ENCODE measurements at places on chromosomes 13 and 19. TPM values are rescaled to one million over a fixed set of nuclear protein-coding genes. Genes with fewer than 3 reads are reported as not detected.
A peak's percentile ranks its signal among the peaks of the same experiment; 100 is the strongest.

ANGPTL8 gene
- total RNA-seq: 0.95 TPM

ZNF723 gene
- not detected for total RNA-seq

DNA sequence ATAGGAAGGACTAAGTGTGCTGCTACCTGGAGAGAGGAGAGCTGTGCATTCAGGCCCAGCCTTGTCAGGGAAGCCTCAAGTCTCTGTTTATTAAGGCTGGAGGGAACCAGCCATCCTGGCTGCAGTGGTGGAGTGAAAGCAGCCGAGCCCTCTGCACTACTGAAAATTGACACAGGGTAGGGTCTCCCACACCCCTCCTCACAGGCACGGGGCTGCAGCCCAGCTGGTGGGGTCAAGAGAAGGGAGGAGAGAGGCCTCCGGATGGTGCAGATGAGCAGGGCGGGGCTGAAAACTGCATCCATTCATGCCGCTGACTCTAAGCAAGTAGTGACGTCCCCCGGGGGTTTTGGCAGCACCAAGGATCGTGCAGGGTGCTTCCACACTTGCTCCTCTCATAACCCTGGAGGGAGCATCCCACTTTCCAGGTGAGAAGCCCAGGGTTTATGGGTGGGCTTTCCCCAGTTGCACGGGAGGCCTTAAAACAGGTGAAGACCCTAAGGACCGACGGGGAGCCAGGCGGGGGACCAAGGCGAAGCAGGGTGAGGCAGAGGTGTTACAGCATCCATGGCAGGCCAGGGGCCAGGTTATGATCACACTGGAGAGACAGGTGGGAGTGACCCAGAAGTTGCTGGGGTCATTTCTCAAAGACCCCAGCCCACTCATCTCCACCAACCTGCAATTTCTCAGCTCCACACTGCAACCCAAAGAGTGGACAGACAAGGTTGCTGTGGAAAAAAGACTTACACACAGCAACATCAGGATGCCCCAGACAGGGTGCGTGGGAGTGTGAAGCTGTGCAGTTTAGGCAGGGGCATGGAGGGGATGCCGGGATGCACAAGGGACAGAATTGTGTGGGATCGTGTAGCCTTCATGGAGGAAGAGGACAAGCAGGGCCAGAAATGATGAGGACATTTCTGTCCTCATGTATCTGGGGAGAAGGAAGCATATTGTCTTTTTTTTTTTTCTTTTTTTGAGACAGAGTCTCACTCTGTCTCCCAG is 36.8 kb downstream of the VSTM2B start:
- DNase-seq: no peak

DHDH gene
- 1.9 TPM for total RNA-seq

- DNase-seq: peak; percentile 70
Observed at GRCh38 chr19:17235300-17235970, 9.4 kb downstream of the OCEL1 start.

- DNase-seq: no peak
Observed at GRCh38 chr19:50792272-50793250, 2.3 kb downstream of the ACP4 start.

PRODH2 gene
- total RNA-seq: 0.46 TPM

HRC gene
- total RNA-seq: 2.1 TPM

DNA sequence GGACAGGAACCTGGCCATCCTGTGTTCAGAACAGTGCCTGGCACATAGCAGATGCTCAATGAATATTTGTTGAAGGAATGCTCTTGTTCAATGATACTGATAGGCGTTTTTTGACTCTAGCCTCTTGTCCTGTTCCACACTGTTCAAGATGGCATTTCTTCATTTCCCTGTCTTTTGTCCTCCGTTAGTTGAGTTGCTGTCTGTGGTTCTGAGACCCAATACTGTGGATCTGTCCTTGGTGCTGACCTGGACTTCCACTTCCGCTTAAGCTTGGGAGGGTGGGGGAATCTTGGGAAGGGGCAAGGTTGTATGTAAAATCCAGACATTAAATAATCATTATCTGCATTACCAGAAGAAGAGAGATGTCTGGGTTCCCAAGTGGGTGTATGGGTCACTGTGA is 8.3 kb upstream of the KCNN4 start:
- no peak for DNase-seq

- no peak for DNase-seq
Observed at GRCh38 chr13:87656306-87656705, 14.9 kb upstream of the SLITRK5 start.

- DNase-seq: no peak
Observed at GRCh38 chr13:112887151-112887550, 81.9 kb upstream of the MCF2L start.

DNA sequence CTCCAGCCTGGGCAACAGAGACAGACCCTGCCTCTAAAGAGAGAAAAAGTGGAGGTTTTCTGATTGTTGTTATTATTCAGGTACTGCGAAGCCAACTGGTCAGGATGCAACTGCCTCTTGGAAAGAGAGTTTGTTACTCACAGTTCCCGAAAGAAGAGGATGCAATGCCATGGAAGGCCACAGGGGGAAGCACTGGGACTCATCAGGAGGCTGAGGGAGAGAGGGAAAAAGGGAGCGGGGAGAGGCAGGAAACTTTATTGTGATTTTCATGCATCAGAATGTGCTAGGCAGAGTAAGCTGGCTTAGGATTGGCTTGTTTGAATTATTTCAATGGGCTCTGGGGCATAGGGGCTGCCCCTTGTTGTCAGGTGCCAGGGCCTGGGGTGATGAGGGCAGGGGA is 27.6 kb downstream of the MYO9B start:
- no peak for DNase-seq

GNG8 gene
- total RNA-seq: not detected

MOB3A gene
- 59.0 TPM for total RNA-seq

DNA sequence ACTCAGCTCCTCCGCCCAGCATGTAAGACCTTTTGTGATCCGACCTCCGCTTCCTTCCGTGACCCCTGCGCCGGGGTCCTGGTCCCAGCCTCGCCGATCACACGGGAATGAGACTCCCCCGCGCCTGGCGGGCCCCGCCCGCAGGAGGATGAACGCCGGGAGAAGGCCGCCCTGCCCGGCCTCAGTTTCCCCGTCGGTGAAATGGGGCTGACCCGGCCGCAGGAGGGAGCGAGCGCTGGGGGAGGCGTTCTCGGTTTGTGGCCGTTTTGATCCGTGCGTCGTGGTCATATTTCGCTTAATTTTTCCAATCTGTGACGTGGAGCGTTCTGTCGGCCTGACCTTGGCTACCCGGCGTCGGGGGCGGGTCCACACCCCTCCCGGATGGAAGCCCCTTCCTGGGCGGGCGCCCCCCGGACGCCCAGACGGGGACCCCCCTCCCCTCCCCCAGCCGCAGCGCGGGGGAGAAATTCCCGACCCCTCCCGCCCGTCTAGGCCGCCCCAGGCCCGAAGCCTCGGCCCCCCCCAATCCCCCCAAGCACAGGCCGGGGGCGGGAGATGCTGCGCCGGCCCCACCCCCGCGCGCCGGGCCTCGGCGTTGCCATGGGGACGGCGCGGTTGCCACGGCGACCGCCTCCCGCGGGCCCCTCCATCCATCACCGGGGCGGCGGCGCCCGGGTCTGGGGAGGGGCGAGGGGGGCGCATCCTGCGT is 11.1 kb downstream of the PALM start:
- DNase-seq: no peak

GRCh38 chr19:41958367-41959055 is 610 bp downstream of the RABAC1 start:
- DNase-seq: peak; percentile 83

DNA sequence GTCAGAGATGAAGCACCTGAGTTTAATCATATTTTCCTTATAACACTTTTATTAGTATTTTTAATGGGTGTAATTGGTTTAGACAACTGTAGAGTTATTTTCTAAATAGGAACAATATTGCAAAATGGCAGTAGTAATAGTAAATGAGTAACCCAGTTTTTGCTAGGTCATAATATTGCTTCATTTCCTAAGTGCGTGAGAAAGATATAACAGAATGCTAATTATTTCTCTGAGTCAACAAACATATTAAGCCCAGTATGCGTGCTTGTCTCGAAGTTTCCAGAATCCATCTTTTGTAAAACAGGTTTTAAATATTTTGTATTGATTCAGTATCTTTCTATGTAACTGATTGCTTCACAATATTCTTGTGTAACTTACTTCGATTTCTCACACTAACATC is 315.3 kb downstream of the MYO16 start:
- DNase-seq: no peak

- DNase-seq: no peak
Observed at GRCh38 chr13:27619728-27620376, 477 bp downstream of the LNX2 start.

DNA sequence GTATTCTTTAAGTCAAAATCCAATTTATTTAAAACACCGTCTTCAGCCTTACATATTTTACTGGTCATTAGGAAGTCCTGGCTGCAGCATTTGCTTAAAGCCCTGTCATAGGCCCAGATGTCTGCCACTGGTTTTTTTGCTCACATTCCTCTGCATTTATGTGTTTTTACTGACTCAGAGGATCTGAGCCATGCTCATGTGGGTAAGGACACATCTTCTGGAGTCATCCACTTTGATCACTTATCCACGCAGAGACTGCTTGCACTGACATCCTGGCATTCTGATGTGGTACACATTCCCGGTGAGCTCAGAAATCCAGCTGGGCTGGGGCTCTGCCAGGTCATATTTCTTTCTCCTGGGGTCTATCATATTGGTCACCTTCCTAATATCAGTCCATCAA is 531.7 kb upstream of the ARGLU1 start:
- DNase-seq: no peak

- no peak for DNase-seq
Observed at GRCh38 chr13:100773429-100773828, 98.8 kb upstream of the TMTC4 start.

FUT3 gene
- total RNA-seq: 127 TPM

DNA sequence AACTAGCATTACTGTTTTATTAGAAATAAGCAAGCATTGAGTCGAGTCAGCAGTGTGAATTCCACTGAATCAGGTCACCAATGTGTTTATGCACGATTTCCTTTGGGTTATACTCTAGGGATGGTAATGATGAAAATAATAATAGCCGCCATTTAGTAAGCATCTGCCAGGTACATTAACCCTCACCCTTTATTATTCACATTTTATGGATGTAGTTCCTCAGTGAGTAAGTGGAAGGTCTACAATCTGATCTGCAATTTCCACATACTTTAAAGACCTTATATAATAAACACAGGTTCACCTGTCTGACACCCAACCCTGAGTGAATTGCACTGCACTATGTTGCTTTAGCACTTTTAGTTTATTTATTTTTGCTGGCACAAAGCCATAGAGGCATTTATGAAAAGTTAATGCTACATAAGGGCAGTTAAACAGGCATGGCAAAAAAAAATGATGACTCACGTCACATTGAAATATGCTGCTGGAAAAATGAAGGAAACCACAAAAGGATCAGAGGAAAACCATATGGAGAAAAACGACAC is 122.4 kb downstream of the TRPC4 start:
- no peak for DNase-seq

- no peak for DNase-seq
Observed at GRCh38 chr19:19081642-19082151, 17.9 kb downstream of the SLC25A42 start.

TMEM38A gene
- total RNA-seq: 4.3 TPM

CD33 gene
- total RNA-seq: 8.3 TPM

DNA sequence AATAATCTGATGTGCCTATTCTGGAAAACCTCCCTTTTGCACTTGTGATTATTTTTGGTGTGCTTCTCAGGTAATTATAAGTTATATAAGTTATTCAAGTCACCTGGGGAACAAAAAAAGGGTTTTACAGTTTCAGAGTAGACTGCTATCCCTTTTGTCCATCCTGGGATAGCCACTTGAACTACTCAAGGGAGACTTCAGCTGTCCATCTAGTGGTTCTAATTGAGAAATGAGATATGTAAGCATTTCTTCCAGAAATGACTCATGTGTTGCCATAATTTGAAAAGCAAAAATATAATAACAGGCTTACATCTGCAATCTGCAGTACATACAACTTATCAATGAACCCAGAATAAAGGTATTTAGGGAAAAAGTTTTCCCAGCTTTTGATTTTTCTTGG is 20.4 kb downstream of the UBL3 start:
- DNase-seq: no peak

C19orf85 gene
- not detected for total RNA-seq

TMTC4 gene
- 24.3 TPM for total RNA-seq

- no peak for DNase-seq
Observed at GRCh38 chr19:16309643-16310042, 15.0 kb upstream of the KLF2 start.

GRCh38 chr13:39353988-39354387 is 249.0 kb downstream of the LHFPL6 start:
- no peak for DNase-seq

- DNase-seq: no peak
Observed at GRCh38 chr19:17505223-17505622, 6.2 kb upstream of the PGLS start.

FGF21 gene
- total RNA-seq: not detected

DNA sequence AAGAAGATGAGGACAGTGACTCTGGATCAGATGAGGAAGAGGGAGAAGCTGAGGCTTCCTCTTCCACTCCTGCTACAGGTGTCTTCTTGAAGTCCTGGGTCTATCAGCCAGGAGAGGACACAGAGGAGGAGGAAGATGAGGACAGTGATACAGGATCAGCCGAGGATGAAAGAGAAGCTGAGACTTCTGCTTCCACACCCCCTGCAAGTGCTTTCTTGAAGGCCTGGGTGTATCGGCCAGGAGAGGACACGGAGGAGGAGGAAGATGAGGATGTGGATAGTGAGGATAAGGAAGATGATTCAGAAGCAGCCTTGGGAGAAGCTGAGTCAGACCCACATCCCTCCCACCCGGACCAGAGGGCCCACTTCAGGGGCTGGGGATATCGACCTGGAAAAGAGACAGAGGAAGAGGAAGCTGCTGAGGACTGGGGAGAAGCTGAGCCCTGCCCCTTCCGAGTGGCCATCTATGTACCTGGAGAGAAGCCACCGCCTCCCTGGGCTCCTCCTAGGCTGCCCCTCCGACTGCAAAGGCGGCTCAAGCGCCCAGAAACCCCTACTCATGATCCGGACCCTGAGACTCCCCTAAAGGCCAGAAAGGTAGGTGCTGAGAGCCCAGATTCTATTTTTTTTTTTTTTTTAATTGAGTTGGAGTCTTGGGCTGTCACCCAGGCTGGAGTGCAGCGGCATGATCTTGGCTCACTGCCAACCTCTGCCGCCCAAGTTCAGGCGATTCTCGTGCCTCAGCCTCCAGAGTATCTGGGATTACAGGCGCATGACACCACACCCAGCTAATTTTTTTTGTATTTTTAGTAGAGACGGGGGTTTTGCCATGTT is 2.3 kb downstream of the PPP1R15A start:
- DNase-seq: no peak

DNA sequence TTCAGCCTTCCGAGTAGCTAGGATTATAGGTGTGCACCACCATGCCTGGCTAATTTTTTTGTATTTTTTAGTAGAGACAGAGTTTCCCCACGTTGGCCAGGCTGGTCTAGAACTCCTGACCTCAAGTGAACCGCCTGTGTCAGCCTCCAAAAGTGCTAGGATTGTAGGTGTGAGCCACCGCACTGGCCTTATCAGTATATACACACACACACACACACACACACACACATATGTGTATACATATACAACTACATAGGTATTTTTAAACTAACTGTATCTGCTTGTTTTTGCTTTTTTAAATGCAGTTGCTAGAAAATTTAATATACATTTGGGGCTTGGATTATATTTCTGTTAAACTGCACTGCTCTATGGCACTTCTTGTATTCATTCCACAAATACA is 3.1 kb downstream of the CARD8 start:
- DNase-seq: no peak
